ENCODE measurements at places on chromosomes 5 and 9.

DNA sequence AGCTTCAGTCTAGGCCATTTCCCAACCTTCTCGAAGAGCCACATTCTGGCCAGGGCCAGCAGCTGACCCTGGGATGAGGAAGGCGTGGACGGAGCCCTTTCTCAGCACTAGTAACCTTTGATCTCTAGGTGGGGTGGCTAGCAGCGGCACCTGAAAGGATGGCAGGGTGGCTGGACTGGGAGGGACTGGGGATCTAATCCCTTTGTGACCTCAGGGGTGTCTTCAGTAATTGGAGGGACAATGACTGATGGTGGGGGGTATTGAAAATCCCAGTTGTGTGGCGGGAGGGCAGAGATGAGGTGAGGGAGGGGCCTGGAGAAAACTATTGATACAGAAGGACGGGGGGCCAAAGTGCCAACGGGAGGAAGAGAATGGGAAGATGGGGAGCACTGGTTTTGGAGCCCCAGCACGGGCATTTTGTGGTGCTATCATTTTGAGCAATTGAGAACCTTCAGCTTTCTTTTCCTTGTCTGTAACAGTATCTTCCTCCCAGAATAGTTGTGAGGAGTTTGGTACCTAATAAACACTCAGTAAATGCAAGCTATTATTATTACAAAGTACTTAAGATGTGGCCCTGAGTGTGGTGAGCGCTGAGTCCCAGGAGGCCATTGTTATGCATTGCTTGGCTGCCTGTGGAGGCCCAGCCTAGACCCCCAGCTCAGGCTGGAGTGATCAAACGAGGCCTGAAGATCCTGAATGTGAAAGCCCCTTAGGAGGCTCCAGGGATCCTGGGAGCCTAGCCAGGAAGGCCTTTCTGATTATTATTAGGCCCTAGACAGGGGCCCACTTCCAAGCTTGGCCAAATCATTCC lies 37.3 kb upstream of the UBE2D2 start:
- DNase-seq, result peak; percentile 22

DNA sequence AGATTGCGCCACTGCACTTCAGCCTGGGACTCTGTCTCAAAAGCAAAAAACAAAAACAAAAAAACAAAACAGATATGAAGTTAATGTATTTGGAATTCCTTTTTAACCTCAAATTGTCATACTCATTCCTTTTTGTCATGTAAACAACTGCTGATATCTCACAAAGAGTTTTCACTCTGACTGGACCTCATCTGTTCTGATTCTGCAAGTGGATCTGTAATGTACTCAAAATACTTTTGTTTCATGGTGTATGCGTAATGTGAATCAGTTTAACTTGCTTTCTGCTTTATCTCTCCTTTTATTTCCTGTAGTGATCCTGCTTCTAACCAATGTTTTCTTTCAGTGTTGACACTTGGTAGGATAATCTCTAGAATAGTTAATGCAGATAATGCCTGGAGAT lies 106.7 kb downstream of the FOCAD start:
- DNase-seq, result no peak

- no peak for DNase-seq
Observed at GRCh38 chr5:179963375-179963774, 55.7 kb upstream of the TBC1D9B start.

GRCh38 chr9:114450181-114450580 lies 55.1 kb downstream of the WHRN start:
- no peak for DNase-seq

DNA sequence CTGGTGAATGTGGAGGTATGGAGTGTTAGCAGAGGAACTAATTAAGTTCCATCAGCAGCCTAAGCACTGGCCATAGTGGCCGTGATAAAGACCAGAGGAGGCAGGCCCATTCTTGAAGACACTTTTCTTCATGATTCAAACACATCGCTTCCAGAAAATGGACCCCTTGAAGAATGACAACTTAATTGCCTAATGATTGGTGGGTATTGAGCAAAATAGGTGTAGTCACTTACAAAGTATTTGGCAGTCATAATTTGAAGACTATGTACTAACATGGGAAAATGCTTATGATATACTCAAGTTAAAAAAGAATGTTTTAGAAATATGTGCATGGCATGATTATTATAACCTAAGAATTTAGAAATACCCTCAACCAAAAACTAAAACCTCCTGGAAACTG lies 44.8 kb downstream of the MEGF10 start:
- DNase-seq, result no peak

DNA sequence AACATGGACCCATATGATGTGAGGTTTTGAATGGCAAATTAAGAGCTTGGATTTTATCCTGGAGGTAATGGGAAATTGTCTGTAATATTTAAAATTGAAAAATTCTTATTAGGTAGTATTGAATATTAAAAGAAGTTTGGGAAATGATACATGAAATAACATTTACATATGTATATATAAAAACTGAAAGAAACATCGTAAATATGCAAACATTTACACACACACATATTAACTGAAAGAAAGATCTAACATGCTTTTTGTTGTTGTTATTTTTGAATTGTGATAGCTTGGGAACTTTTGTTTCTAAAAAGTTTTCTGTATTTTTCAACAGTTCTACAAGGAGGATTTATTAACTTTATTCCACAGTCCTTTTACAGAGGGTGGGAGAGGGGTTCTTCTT lies 82.8 kb upstream of the ITGA2 start:
- DNase-seq, result no peak

- no peak for DNase-seq
Observed at GRCh38 chr9:82584349-82584863, 478.5 kb downstream of the RASEF start.

GRCh38 chr9:99726758-99727157 lies 94.9 kb upstream of the NR4A3 start:
- DNase-seq, result no peak

- DNase-seq, result no peak
Observed at GRCh38 chr5:79851391-79851863, 139.6 kb downstream of the MTX3 start.

GRCh38 chr9:7960320-7961050 lies 160.9 kb upstream of the DMAC1 start:
- DNase-seq, result no peak

DNA sequence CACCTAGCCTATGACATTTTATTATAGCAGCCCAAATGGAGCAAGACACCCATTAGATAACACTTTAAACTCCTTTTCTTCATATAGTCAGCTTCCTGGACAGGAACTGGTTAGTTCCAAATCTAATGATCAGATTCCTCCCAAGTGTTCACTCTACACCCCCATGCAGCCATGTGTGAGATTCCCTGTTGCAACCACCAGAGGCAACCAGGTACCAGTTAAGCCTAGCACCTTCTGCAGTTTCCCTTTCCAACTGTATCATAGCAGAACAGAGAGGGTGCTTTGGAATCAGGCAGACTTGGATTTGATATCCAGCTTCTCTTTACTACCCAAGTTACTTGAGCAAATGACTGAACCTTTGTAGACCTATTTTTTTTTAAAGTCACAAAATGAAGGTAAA lies 296.6 kb upstream of the PCSK5 start:
- DNase-seq, result no peak

DNA sequence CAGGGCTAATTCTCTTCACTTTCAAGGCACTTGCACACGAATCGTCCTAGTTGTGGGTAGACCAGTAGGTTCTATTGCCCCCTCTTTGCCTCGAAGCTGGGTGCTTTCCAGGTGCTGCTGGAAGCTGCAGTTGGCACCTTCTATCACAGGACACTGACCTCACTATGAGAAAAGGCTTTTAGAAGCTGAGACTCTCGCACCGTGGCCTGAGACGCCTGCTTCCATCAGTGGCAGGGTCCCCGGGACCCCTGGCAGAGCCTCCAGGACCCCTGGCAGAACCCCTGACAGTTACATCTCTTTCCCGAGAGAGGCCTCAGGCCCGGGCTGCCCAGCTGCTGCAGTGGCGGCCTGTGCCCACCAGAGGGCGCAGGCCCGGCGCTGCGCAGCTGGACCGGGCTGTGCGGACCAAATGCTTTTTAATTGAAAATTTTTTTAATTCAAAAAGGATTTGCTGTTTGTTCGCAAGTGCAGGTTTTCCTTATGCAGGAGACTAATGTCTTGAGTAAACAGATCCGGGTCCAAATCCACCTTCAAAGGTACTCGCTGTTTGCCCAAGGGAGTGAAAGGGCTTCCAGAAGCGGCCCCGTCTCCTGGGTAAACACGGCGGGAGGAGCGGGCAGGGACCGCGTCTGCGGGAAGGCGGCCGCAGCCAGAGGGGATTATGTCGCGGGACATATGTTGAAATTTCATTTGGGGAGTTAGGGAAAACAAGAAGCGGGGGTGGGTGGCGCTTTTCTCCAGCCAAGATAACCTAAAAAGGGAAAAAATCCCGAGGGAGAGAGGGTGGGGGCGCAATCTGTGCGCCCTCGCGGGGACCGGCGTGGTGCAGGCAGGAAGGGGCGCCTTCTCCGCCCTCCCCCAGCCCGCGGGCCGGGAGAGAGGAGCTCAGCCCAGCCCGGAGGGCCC lies 114.5 kb upstream of the LMX1B start:
- peak; percentile 50 for DNase-seq

DNA sequence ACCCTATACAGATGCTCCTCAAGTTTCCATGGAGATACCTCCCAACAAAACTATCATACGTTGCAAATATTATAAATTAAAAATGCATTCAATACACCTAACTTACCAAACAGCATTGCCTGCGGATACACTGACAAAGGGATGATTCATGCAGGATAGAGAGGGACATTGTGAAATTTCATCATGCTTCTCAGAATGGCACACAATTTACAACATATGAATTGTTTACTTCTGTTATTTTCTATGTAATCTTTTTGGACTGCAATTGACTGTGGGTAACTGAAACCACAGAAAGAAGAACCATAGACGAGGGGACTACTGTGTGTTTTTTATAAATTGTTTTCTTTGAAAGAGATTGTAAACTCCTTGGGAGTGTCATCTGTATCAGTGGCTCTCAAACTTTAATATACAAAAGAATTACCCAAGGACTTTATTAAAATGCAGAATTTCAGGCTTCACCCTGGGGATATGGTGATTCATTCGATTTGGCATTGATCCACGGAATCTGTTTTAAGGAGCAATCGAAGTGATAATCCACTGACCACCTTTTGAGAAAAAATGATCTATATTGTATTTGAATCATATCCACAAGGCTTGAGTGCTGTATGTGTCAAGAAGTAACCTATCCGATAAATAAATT lies 146.4 kb downstream of the SGCD start:
- DNase-seq, result no peak

- no peak for DNase-seq
Observed at GRCh38 chr5:52888363-52888762, 100.6 kb downstream of the ITGA1 start.

All from germinal center (tissue), 1 donor.